ENCODE measurements at places on chromosomes 7 and 10. TPM values are rescaled to one million over a fixed set of nuclear protein-coding genes. Genes with fewer than 3 reads are reported as not detected.
A peak's percentile ranks its signal among the peaks of the same experiment; 100 is the strongest.

ATRNL1 gene
- 7.1 TPM for total RNA-seq

WAC gene
- total RNA-seq, result 107 TPM

DNA sequence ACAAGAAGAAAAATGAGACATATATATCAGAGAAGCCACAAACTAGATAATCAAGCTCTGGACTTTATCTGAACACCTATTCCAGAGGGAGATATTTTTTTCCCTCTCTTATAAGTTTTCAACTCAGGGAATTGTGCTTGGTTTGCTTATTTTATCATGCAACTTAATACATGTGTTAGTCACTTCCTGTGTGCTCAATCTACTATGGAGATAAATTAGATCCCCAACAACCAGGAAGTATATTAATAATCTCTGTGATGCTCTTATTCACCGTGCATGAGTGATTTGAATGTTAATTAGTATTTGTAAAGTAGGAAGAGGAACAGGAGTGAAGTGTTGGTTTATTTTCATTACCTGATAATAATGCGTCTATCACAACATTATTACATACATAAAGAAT lies 38.8 kb upstream of the ZNF365 start:
- H3K4me1 ChIP-seq, result no peaks in the 10 kb centered on the region
- no peak overlapping the region for H3K27ac ChIP-seq
- no peak overlapping the region for H3K4me3 ChIP-seq
- no peak for DNase-seq
- H3K27me3 ChIP-seq, result no peaks in the 10 kb centered on the region

GRCh38 chr10:101141616-101142532 lies 10.8 kb downstream of the TLX1 start:
- H3K4me3 ChIP-seq, result no peak overlapping the region
- H3K27me3 ChIP-seq, result peaks cover 77% of the 10 kb centered on the region
- peaks cover 2% of the 10 kb centered on the region for H3K4me1 ChIP-seq
- no peak overlapping the region for H3K27ac ChIP-seq
- DNase-seq, result peak; percentile 91
- no peaks in the 10 kb centered on the region for H3K36me3 ChIP-seq

LEP gene
- total RNA-seq, result not detected

GRCh38 chr10:103718247-103718620 lies 137.1 kb downstream of the SH3PXD2A start:
- H3K27me3 ChIP-seq, result no peaks in the 10 kb centered on the region
- H3K4me1 ChIP-seq, result no peaks in the 10 kb centered on the region
- no peak overlapping the region for H3K4me3 ChIP-seq
- no peak overlapping the region for H3K27ac ChIP-seq
- H3K36me3 ChIP-seq, result no peaks in the 10 kb centered on the region
- DNase-seq, result no peak

OLAH gene
- 0.50 TPM for total RNA-seq

DNA sequence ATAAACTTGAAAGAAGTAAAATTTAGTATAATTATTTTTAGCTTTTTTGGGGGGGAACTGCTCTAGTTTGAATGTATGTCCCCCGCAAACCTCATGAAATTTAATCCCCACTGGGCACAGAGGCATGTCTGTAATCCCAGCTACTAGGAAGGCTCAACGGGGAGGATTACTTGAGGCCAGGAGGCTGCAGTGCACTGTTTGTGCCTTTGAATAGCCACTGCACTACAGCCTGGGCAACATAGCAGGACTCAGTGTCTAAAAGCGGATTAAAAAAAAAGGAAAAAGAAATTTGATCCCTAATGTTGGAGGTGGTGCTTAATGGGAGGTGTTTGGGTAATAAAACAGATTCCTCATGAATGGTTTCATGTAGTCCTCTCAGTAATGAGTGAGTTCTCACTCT lies 43.1 kb upstream of the PHF14 start:
- H3K4me1 ChIP-seq, result peaks cover 9% of the 10 kb centered on the region
- H3K27ac ChIP-seq, result no peak overlapping the region
- H3K27me3 ChIP-seq, result no peaks in the 10 kb centered on the region
- no peak for DNase-seq
- H3K36me3 ChIP-seq, result peaks cover 19% of the 10 kb centered on the region

- DNase-seq, result no peak
- H3K4me3 ChIP-seq, result no peak overlapping the region
- no peaks in the 10 kb centered on the region for H3K4me1 ChIP-seq
- H3K36me3 ChIP-seq, result no peaks in the 10 kb centered on the region
Observed at GRCh38 chr10:78820007-78820362, 248.8 kb upstream of the ZMIZ1 start.

Data from kidney (tissue), 22 donors.